ENCODE measurements at places on chromosomes 6 and 20. TPM values are rescaled to one million over a fixed set of nuclear protein-coding genes. Genes with fewer than 3 reads are reported as not detected.

Gene HELZ2
- total RNA-seq = 31.4 TPM

Gene FAM217A
- total RNA-seq = not detected

Gene PTCRA
- not detected for total RNA-seq

Gene BANF2
- not detected for total RNA-seq

Gene SPATS1
- total RNA-seq = not detected

Gene BTBD9
- 24.1 TPM for total RNA-seq

Gene HSPA1A
- total RNA-seq = 345 TPM

Gene CDSN
- 1.5 TPM for total RNA-seq

Gene KCNK17
- not detected for total RNA-seq

Gene C6orf58
- not detected for total RNA-seq

Gene VSTM2L
- not detected for total RNA-seq

Gene OR2H1
- total RNA-seq = not detected

Gene SALL4
- not detected for total RNA-seq

All from vagina (tissue), 2 donors.